Fibroblast of skin of right biceps (primary cell): ENCODE measurements at places on chromosomes 2 and 18.
A peak's percentile ranks its signal among the peaks of the same experiment; 100 is the strongest.

DNA sequence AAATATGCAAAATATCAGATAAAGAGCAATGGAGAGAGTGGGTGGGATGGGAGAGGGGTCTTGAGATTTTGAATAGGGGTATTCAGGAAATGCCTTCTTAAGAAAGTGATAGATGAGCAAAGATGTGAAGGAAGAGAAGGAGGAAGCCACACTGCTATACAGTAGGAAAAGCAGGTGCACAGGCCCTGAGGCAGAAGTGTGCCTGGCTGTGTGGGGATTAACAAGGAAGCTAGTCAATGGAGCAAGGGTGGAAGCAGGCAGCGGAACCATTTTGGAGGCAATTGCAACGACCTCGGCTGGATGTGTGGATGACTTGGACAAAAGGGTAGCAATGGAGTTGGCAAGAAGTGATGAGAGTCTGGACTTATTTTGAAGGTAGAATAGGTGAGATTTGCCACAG, 11.0 kb upstream of the CNGA3 start:
- DNase-seq, result no peak

DNA sequence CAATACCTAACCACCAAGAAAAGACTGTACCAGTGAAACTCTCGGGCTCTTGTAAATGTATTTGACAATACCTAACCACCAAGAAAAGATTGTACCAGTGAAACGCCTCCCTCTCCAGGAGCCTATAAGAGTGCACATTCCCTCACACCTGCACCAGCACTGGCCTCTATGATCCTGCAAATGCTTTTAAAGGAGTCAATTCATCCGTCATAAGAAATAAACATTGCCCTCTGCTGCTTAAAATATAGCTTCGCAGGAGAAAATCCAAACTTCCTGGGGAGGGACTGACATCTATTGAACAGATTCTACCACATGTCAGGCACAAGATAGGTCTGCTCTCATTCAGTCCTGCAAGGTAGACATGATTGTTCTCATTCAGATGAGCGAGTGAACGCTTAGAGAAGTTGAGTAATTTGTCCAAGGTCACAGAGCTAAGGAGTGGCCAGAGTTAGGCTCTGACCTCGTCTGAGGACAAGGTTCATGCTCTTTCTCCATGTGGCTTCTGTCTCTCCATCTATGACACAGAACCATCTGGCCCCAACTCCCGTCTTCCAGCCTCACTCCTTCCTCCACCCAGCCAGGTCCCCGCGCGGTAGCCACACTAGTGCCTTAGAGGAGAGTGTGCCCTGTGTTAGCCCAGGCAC, 38.7 kb downstream of the MCFD2 start:
- peak; percentile 88 for DNase-seq

DNA sequence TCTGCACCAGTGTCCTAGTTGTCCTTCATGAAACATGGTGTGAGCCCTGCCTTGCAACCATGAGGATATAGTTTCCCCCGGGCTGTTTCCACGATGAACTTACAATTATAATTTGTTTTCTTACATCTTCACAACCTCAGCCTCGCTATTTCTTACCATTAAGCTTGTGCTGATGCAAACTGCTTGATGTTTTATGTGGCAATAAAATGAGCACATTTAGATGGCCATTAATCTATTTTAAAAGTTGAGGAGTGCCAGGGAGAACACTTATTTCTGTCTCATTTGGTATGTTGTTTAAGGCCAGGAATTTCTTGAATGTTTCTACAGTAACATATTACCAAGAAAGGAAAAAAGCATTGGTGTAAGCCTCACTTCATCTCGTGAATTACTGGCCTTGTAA, 214.5 kb upstream of the SLC8A1 start:
- DNase-seq, result peak; percentile 47

DNA sequence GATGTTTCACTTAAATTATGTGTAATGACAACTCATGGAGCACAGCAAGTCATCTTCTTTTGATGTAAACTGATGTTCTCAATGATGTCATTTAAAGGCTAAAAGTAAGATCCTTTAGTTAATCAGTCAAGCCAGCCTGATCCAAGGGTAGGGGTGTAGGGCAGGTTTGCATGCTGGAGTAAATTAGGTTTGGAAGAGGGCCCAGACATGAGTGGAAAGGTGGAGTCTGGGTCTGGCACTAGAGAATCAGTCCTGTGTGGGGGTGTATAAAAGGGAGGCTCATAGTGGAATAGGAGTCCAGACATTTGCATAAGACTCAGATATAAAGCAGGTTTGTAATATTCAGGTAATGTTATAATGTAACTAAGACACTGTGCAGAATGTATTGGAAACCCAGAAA, 88.8 kb upstream of the NYAP2 start:
- no peak for DNase-seq

GRCh38 chr2:174800436-174801205, 36.3 kb upstream of the CHRNA1 start:
- no peak for DNase-seq

DNA sequence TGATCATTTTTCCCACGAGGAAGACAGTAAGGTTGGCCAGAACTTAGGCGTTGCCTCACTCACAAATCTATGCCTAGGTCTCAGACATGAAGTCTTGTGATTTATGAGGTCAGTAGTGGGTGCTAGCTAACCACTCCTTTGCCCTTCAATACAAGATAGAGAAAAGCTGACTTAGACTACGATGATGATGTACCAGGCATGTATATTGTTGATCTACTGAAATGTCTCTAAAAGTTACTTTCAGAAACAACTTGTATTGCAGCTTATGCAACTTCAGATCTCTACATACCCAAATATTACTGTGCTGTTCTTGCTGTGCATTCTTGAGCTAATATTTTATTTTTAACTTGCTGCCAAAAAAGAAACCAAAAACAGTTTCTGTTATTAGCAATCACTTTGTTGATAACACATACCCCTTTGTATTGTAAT, 30.6 kb downstream of the MAPRE2 start:
- no peak for DNase-seq

- DNase-seq, result no peak
Observed at GRCh38 chr18:13582178-13582670, 144.1 kb downstream of the FAM210A start.

GRCh38 chr2:223786236-223786635, 51.1 kb downstream of the AP1S3 start:
- no peak for DNase-seq

- DNase-seq, result no peak
Observed at GRCh38 chr18:76264198-76264875, 230.7 kb downstream of the ZNF516 start.

- no peak for DNase-seq
Observed at GRCh38 chr2:107989445-107989844, 3.1 kb downstream of the SLC5A7 start.

DNA sequence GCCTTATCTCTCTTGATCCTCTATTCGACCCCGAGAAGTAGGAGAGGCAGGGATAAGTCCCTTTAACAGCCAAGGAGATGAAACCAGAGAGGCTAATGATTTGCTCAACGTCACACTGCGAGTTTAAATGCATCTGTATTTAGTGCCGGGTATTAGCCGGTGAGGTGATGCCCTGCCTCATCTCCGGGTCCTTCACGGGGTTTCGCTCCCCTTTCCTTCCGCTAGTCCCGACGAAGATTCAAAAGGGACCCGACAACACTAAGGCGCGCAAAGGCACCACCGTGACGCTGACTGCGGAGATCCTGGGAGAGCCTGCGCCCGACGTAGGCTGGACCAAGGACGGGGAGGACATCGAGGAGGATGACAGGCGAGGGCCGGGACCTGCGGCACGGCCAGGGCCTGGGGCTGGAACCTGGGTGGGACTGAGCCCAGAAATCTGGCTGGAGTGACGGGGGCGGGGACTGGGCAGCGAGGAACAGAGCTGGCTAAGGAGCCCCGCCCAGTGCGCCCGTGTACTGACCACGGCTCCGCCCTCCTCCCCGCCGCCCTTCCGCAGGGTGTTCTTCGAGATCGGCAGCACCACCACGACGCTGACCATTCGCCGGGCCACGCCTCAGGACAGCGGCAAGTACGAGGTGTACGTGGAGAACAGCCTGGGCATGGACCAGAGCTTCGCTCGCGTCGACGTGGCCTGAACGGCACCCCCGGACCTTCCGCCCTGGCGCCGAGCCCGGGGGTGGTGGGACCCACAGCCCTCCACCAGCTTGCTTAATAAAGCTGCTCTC, 1.0 kb upstream of the GMPPA start:
- peak; percentile 63 for DNase-seq

GRCh38 chr2:61151436-61151835, 10.6 kb upstream of the C2orf74 start:
- DNase-seq, result peak; percentile 49

DNA sequence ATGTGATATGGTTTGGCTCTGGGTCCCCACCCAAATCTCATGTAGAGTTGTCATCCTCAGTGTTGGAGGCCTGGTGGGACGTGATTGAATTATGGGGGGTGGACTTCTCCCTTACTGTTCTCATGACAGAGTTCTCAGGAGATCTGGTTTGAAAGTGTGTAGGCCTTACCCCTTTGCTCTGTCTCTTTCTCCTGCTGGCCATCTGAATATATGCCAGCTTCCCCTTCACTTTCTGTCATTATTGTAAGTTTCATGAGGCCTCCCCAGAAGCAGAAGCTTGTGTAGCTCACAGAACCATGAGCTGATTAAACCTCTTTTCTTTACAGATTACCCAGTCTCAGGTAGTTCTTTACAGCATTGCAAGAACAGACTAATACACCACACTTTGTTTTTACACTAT, 222.3 kb downstream of the DOK6 start:
- DNase-seq, result no peak

DNA sequence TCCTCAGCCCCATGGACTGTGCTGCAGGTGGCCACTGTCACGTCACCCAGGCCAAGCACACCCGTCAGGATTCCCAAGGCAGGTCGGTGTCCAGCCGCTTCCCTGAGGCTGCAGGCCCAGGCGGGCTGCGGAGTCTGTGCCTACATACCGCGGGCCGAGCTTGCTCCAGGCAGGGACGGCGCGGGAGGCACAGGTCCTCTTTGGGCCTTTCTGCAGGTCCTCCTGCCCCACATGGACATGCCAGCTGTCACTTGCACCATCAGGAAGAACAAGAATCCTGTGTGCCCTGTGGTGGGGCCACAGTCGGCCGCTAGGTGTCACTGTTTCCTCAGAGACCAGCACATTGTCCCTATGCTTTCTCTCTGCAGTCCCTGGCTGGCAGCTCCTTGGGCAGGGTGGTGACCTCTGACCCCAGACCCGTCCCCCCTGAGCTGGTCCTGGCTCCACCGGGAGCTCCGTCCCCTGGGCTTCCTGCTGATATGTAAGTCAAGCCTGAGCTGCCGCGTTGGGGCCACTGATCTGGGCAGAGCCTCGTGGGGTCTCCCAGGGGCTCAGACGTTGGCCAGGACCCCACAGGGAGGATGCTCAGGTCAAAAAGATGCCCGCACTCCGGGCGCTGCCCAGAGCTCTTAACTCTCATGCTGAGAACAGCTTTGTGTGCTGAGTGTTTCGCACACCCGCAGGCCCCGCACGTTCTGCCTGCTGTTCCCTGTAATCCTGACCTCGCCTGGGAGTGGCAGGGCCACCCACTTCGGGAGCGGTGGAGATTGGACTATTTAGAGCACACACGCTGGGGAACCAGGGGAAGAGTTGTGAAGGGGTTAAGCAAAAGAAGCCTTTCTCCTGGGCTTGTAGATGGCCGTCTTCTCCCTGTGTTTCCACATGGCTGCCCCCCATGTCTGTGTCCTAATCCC, 17.3 kb upstream of the AGXT start:
- peak; percentile 62 for DNase-seq

- DNase-seq, result peak; percentile 65
Observed at GRCh38 chr2:212845941-212846340, 305.5 kb downstream of the IKZF2 start.

DNA sequence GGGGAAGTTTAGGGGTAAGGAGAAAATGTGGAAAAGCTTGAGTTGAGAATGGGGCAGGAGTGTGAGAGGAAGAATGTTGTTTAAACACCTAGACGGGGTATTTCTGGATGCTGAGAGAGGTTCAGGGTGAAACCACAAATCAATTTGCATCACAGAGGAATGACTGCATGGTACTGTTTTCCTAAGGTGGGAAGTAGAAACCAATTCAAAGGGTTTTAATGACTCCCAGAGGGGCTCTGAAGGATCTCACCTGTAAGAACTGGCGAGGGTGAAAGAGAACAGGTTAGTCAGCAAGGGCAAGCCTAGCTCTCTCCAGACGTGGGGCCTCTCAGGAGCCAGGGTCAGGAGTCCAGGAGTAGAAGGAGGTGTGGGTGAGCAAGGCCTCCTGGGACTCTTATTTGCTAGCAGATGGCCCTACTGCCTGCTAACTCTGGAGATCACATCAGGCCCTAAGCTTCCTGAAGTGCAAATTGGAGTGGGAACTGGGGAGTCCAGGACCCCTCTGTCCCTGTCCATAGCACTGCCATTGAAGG, 133.0 kb upstream of the CELF4 start:
- no peak for DNase-seq

DNA sequence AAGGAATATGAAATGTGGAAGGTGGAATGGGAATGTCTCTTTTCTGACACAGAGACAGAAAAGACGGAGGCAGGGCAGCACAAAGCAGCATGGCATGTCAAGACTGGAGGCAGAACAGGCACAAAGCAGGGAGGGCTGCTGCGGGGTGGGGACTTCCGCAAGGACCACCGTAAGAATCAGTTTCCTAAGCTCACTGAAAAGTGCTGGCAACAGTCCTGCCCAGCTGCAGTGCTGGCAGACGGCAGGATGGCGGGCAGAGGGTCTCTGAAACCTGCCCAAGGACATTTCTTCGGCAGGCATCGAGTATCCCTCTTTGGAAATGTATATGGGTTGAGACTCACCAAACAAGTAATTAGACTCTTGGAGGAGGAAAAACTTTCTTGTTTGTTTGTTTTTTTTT, 54.9 kb downstream of the FAM178B start:
- DNase-seq, result no peak
